ENCODE measurements at places on chromosomes 6 and 20.

DNA sequence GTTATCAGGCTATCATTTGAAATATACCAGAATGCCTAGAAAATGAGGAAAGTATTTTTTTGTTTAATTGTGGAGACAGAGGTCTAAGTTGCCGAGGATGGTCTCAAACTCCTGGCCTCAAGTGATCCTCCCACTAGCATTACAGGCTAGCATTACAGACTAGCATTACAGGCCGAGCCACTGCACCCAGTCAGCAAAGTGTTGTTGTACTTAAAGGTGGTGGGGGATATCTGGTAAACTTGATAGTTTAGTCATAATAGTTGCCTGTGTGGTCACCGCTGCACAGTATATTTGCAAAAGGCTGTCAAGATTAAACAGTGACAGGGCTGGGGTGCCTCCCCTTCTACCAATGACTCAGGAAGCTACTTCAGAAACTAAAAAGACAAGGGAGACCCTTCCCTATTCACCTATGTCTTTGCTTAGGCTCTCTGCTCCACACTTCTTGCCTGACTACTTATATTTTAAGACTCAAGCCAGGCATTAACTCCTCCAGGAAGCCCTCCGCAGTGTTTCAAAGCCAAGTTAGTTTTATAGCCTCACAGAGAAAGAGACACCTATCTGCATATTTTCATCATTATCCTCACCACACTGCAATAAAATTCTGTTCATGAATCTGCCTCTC lies 3.1 kb upstream of the AKIRIN2 start:
- DNase-seq = no peak

DNA sequence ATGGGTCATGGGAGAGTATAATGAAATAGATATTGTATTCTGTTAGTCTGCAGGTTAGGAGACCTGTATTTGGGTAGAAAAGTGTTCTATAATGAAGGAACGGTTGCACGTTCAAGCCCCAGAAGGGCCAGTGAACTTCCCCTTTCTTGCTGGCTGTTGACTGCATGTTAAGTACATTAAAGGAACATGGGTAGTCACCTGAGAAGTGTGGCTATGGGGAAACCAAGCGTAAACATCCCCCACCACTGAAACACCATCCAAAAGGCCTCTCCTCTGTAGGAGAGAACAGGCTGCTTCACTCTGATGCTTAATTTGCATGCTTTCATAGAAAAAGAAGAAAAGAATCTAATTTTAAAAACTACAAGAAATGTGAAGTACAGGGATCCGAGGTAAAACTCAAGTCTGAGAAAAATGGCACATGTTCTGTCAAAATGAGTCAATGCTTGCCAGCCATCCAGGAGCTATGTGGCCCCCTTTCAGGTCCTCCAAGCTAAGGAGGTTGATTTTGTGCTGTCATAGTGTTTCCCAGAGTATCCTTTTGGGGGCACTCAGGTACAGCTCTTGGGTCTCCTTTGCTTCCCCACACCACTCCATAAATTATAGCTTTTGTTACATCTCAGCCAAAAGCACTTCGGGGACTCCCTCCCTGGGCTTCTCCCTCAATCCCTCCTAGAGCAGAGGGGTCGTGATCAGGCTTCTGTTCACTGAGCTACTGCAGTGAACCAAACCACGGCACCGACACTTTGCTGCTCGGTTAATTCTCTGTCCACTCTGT lies 283.7 kb upstream of the AGPAT4 start:
- no peak for DNase-seq

GRCh38 chr6:169654598-169655391 lies 47.0 kb downstream of the WDR27 start:
- DNase-seq = peak; percentile 75

- no peak for DNase-seq
These were observed 98.8 kb upstream of the NXT1 start for GRCh38 chr20:23251779-23252178.

DNA sequence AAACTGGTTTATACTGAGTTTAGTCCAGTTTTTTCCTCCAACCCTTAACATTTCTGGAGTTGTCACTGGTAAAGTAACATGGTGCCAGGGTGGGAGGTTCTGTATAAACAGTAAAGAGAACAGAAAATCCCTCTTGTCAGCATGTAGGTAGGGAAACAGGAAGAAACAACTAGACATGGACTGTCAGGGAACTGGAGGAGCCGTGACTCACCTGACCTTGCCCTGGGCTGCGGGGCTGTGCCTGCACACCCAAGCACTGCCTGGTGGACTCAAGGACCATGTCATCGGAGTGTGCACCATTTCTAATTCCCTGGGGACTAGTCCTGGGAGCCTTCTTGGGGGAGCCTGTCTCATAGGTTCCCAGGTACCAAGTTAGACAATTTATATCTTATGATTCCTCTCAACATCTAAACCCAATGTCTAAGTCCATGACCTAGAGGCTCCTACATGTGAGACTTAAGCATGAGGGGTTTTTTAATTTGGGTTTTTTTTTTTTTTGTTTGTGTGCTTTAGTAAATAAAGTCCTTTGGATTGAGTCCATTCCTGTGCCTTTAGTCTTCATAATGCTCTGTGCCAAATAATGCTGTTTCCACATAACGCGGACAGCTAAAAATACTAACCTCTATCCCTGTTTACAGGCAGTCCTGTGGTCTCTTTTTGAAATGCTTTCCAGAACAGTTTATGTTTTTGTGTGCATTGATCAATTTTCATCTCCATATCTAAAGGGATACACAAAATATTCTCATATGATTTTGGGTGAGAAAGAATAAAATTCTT lies 136.9 kb upstream of the SUPT3H start:
- no peak for DNase-seq

DNA sequence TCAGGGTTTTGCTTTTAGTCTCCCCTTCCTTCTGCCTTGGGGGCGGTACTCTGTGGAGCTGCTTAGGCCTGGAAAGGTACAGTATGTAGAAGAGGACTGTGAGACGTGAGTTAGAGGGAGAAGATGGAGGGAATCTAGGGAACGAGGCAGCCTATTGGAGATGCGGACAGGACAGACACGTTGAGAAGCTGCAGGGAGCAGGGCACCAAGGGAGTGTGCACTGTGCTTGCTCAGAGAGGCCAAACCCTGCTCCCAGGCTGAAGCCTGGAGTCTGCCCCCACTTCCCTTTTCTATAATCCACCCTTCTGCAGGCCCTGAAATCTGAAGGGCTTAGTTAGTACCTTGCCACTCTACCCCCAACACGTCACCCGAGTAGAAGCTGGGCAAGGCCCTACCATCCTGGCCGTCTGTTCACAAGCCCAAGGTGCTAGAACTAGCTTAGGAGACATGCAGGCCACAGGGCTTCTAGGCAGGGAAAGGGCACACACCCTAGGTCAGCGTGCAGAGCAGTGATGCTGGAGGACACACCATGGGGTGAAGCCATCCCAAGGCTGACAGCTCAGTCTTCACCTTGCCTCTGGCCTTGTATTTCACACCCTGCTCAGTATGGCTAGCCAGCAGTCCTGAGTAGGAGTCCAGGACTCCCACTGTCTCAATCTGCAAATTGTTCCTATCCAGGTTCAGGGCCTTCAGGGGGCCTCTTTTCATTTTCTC lies 6.9 kb downstream of the TP53INP2 start:
- no peak for DNase-seq

DNA sequence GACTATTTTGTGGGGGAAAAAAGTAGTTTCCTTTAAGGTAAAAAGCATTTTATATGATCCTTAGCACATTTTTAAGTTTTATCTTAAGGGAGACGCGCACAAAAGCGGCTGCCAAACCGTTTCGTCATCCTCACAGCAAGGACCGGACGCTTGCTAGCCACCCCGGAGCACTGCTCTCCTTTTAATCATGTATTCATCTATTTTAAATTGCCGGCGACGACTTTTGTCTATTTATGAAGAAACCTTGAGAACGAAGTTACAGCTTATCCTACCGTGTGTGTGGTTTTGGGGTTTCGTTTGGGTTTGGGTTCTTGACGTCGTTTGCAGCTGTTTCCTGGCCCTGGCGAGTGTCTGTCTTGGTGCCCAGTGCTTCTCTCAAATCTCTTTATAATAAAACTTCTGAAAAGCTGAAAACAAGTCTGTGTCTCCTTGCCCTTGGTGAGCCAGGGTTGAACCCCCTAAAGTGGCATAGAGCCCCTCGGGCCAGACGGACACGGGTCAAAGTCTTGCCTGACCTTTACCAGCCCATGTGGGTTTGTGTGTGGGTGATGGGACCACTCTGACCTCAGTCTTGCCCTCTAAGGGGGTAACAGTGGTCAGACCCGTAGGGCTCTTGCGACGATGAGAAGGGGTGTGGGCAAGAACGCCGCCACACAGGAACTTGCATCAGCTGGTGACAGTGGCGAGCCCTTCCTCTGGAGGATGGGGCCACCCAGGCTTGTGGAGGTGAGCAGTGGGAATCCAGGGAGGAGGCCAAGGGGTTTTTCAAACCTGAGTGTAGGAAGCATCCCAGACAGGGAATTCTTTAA lies 117.6 kb downstream of the JPH2 start:
- no peak for DNase-seq

GRCh38 chr6:137698636-137699030 lies 168.4 kb upstream of the TNFAIP3 start:
- peak; percentile 36 for DNase-seq

DNA sequence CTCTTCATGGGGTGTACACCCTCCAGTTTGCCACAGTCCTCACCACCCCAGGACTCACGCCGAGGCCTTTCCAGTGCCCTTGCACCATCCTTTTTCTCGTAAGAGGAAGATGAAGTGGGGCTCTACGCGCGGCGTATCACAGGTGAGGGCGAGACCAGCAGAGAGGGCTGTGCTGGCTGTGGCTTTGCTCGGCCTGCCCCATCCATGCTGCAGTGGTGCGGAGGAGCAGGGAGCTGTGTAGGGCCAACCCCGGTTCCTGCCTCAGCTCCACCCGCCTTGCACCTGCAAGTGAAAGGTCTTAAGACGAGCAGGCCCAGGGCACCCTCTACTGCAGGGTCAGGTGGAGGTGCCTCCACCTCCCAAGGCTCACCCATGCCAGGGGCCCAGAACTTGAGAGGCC lies 24.1 kb downstream of the RBCK1 start:
- no peak for DNase-seq

- DNase-seq = no peak
These were observed 406.7 kb downstream of the LMBRD1 start for GRCh38 chr6:69390125-69390524.

DNA sequence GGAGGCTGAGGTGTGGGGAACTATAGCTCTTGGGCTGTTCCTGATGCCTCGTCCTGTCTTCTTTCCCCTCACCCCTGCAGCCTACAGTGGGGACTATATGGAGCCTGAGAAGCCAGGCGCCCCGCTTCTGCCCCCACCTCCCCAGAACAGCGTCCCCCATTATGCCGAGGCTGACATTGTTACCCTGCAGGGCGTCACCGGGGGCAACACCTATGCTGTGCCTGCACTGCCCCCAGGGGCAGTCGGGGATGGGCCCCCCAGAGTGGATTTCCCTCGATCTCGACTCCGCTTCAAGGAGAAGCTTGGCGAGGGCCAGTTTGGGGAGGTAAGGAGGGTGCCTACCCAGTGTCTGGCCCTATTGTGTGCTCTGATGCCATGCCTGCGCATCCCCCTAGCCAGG lies 11.5 kb upstream of the GTF2H4 start:
- no peak for DNase-seq

DNA sequence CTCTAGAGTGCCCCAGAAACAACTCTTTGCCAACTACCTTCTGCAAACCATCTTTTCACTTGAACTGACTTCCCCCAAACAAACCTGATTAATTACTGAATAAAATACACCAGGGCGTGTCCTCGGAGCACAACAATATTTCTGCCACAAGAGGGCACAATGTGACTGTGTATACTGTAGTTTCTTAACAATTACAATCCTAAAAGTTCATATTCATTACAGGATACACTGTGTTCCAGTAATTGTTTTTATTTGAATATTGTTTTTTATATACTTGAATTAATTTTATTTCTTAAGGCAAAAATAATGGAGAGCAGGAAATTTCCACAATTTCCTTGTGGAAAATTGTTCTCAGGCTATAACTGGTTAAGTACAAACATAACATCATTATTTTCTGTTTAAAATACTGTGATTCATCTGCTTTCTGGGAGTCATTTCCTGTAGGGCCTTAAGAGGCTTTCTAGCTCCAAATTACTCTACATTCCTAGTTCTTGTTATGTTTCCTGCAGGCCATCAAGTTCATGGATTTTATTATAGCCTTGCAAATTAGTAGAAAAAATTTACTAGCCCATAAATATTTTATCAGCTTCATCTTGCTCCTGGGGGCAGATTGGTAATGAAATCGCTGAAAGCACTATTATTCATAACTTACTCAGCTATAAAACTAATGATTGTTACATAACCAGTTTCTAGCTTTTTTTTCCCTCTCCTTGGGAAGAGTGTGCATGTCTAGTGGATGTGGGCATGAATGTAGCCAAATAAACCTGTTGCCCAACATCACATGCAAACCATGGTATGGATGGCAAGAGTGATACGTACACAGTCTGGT lies 51.9 kb upstream of the SLC22A16 start:
- DNase-seq = peak; percentile 72

- no peak for DNase-seq
These were observed 120.5 kb downstream of the MAP3K7 start for GRCh38 chr6:90466154-90466940.

DNA sequence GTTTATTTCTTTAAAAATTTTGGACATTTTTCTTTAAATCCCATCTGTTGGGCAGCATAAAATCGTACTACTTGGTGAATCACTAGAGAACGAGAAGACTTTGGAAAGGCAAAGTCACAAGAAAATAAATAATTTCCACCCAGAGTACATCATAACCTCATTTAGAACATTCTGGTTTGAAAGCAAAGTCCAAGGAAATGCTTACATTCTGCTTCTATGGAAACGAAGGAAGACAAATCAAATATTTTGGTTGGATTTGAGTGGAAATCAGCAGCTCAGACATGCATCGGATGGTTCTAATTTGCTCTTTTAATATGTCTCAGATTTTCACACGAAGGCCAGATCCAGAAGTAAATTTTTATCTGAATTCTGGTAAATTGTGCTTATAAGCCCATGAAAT lies 60.7 kb upstream of the LTV1 start:
- no peak for DNase-seq

GRCh38 chr6:156457601-156458000 lies 319.6 kb upstream of the ARID1B start:
- DNase-seq = no peak

DNA sequence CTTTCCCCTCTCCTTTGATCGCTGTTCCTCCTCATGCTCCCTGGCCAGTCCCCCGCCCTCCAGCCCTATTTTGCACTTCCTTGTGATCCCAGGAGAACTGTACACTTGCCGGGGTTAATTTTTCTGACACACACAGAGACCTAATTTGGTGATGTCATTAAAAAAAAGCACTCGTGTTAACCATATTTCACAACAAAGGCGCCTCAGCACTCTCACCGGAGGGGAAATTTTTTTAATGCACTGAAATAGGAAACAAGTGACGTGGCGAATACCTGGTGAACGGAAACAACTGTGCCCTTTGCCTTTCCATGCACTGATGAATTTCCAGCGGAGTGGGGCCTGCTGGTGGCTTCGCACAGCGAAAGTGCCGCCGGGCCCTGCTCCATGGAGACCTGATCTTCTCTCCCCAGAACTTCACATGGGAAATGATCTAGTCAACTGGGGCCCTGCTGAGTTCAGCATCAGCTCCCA lies 53.9 kb upstream of the TAGAP start:
- DNase-seq = no peak

GRCh38 chr6:101231606-101232235 lies 161.8 kb upstream of the GRIK2 start:
- no peak for DNase-seq

All from putamen (tissue), 1 donor.